NCI-H446 treated with DMSO at 0.1 percent for 48 hours (cell line): ENCODE measurements at places on chromosomes 7 and 10.
A peak's percentile ranks its signal among the peaks of the same experiment; 100 is the strongest.

DNA sequence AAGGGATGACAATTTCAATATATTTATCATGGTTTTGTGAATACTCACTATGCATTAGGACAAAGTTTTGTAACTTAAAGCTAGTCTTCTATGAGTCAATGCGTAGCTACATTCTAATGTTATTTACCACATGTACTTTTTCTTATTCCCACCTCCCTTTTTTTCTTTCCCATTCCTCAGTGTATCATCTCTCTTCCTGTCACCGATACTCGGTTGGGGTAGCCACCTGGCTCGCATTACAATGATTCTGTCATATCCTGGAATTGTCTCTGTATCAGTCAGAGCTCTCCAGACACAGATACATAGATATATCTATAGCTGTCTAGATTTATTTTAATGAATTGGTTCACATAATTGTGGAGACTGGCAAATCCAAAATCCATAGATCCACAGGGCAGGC is 9.8 kb upstream of the RALA start:
- no peak for DNase-seq

DNA sequence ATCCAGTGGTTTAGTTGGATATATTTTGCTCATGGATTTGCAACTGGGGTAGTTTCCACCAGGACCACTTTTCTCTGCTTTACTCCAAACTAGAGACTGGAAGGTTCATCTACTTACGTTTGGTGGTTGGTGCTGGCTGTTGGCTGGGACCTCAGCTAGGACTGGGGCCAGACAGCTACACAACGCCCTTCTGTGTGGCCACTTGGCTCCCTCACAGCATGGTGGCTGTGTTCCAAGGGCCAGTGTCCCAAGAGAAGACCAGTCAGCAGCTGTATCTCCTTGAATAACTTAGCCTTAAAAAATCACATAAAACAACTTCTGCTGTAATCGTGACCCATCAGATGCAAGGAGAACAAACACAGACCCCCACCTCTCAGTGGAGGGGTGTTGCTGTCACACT is 4.2 kb upstream of the KCNH2 start:
- DNase-seq: no peak

DNA sequence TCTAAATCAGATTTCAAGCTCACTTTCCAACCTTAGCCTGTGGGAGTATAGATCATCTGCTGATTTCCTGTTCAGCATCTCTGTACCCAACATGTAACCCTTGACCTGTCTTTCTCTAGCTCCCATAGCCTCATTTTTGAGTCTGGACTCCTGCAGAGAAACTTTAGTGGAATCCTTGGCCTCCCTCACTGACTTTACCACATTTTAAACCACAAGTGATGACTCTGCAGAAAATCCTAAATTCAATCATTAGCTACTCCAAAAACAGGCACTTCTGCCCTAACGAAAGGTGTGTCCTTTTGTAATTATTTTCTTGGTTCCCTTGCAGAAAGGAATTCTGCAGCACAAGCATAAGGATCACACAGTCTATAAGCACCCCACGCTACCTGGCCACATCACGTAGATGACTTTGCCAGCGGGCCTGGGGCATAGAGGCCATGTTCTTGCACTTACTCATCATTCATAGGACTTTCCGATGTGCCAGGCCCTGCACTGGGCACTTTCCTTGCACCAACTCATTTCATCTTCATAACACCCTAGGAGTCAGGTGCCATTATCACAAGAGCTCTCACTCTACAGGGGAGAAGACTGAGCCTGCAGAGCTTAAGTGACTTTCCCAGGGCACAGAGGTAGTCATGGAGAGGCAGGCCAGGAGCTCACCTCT is 57.2 kb upstream of the OPALIN start:
- no peak for DNase-seq

GRCh38 chr7:157234271-157234670 is 95.5 kb downstream of the UBE3C start:
- DNase-seq: no peak

GRCh38 chr7:55775051-55775420 is 87.5 kb downstream of the SEPTIN14 start:
- DNase-seq: no peak

- no peak for DNase-seq
These were observed 33.4 kb downstream of the PDGFA start for GRCh38 chr7:486216-486743.

DNA sequence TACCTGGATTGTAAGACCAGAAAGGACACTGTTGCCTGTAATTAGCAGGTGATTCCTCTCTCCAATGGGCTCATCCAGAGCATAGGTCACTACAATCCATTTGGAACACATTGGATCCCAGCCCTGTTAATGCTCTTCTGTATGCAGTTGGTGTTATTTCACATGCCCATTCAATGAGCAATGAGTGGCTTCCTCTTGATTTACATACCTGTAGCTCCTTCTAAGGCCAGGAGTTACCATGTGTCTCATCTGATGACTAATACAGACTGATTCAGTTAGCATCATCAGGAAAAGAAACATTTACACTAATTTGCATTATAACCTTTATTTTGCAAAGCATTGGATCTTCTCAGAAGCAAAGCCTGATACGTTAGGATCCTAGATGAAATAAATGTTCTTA is 83.1 kb upstream of the NPVF start:
- DNase-seq: no peak

DNA sequence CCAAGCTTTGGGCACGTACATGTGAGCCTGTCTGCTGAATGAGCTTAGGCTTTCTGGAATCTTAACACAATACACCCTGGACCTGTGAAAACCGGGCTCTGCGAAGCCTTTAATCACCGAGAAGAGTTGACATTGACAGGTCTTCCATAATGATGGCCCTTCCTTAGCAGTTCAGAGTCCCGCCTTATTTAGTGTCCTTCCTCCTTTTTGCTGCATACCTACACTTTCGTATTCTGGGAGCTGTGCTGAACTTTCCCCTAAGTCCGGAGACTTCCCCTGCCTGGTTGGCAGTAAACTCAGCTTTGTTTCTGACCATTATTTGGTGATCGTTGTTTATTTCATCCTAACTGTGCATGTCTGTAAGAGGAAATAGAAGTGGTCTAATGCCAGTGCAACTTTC is 212.0 kb downstream of the CAMK1D start:
- no peak for DNase-seq

DNA sequence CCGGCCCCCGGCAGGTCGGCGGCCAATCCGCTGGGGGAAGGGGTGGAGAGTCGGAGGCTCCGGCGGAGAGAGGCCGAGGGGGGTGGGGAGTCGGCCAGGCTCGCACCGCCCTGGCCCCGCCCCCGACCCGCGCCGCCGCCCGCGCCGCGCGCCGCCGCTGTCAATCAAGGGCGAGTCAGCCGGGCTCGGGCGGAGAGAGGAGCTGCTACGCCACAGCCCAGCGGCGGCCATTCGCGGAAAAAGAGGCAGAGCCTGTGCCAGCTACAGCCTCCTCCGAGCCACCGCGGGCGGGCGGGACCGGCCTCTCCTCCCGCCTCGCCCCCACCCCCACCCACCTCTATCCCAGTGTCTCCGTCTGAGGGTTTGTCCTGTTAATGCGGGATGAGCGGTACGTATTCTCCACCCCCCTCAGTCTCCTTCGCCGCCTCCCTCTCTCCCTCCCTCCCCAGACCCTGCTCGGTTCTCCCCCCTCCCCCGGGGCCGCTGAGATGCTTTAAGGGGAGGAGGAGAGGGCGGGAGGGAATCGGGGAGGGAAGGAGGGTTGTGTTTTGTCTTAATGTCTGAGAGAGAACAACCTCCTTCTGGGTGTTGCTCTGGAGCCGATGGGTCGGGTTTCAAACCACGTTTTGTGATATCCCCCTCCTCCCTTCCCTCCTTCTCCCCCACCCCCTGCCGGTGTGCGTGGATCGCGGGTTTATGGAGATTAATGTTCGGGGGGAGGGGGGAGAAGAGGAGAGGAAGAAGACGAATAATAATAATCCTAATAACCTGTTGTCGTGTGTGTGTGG is at the start of gene SP4:
TSS of gene SP4 (plus strand) at position 213 of the 788 bp plus-strand sequence. CDS start at position 382, 169 bp downstream.
- DNase-seq: peak; percentile 94

GRCh38 chr10:4473977-4474376 is 352.0 kb upstream of the AKR1E2 start:
- no peak for DNase-seq

DNA sequence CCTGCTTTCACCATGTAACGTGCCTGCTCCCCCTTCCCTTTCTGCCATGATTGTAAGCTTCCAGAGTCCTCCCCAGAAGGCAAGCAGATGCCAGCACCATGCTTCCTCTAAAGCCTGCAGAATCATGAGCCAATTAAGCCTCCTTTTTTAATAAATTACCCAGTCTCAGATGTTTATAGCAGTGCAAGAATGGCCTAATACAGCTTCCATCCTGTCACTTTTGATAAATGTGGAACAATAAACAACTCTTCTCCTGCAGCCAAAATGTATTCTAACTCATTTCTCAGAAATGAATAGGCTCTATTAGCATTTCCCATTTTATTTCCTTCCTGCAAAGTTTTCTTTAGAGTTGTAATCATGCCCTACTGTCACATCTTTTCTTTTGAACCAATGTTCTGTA is 43.4 kb downstream of the C7orf25 start:
- DNase-seq: no peak

GRCh38 chr7:46527360-46527759 is 606.3 kb upstream of the IGFBP3 start:
- DNase-seq: no peak

GRCh38 chr7:34991938-34992840 is 45.1 kb downstream of the DPY19L1 start:
- DNase-seq: no peak

GRCh38 chr7:31741852-31742251 is 54.8 kb downstream of the PPP1R17 start:
- DNase-seq: no peak

DNA sequence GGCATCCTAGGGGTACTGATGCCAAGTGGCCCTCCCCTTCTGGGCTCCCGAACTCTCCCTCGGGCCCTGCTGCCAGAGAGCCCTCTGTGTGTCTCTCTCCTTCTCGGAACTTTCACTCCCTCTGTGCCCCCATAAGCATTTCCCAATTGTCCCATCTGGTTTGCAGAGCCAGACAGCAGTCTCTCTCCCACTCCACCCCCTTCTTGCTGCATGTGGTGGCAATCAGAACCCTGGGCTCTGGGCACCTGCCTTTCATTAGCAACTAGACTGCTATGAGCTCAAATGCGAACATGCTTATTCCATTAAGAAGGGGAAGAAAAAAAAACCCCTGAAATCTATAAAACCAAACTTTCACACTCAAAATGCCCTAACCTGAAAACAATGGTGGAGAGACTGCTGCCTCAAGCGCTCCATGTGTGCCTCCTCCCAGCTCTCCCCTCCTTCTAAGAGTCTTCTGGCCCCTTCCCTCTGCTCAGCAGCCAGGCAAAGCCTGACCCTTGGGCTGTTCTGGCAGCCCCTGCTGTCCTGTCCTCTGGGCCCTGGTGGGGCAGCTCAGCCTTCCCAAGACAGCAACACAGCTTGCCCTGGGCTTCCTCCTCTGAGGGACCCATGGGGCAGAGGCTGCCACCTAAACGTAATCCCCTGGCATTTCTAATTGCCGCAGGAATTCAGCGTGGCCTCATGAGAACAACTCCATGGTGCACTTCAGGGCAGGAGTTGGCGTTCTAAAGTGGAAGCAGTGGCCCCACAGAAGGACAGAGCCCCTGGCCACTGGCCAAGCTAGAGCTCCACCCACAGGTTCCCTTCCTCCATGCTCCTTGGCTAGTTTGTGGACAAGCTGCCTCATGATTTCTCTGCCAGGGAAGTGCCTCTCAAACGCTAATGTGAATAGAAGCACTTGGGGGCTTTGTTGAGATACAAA is 415.4 kb downstream of the PLXNA4 start:
- DNase-seq: peak; percentile 62

DNA sequence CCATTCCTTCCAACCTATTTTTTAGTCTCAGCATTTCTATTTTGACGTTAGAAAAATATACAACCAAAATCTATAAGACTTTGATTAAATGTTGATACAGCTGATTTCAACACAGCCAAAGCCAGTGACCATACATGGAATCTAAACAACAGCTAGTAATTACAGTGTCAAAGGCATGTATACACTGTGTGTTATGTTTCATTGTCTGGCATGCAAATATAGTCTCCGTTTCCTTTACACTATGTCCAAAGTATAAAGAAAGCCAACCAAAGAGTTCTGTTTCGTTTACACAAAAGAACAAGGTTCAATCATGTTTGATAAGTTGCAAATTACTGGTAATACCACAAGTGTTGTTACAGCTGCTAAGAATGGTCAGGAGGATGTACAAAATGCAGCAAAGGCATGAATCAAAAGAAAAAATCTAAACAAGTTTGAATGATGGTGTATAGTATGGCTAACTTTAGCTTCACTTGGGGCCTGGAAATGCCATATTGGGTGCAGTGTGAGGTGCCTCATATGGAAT is 268.3 kb upstream of the FERD3L start:
- no peak for DNase-seq

GRCh38 chr7:51141451-51142003 is 175.1 kb downstream of the COBL start:
- DNase-seq: peak; percentile 31

DNA sequence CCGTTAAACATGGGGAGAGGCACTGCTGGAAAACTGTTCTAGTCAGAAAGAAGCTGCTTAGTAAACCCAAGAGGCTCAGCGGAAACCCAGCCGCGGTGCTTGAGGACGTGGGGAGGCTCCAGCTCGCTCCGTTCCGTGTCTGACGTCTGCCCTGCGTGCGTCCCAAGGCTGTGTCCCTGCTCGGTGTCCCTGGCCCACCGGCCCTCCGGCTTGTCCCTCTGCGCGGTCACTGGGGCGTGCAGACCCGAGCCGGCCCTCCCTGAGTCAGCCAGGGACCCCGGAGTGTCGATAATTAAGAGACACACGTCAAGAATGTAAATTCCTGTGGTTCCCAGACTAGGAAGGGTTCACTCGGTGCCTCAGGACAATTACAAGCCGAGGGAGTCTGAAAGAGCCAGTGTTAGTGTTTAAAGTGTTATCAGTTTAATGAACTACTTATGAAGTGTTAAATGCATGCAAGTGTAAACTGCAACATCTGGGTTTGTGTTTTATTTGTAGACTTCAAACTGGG is 98.9 kb downstream of the WDR11 start:
- no peak for DNase-seq
